ENCODE measurements at places on chromosomes 2 and 18. TPM values are rescaled to one million over a fixed set of nuclear protein-coding genes. Genes with fewer than 3 reads are reported as not detected.
A peak's percentile ranks its signal among the peaks of the same experiment; 100 is the strongest.

GRCh38 chr2:239893236-239893515, 132.0 kb downstream of the NDUFA10 start:
- H3K4me1 ChIP-seq: no peaks in the 10 kb centered on the region
- peak; percentile 20 for DNase-seq
- no peak overlapping the region for H3K27ac ChIP-seq
- no peak overlapping the region for H3K4me3 ChIP-seq
- no peaks in the 10 kb centered on the region for H3K27me3 ChIP-seq

GRCh38 chr2:8472545-8473323, 209.1 kb upstream of the ID2 start:
- H3K27me3 ChIP-seq: no peaks in the 10 kb centered on the region
- no peaks in the 10 kb centered on the region for H3K4me1 ChIP-seq
- no peak for DNase-seq
- H3K27ac ChIP-seq: no peak overlapping the region
- H3K4me3 ChIP-seq: no peak overlapping the region
- no peaks in the 10 kb centered on the region for H3K36me3 ChIP-seq

- H3K4me1 ChIP-seq: peaks cover 3% of the 10 kb centered on the region
- H3K27ac ChIP-seq: no peak overlapping the region
- H3K4me3 ChIP-seq: peak overlapping the region; percentile 85
- H3K36me3 ChIP-seq: peaks cover 27% of the 10 kb centered on the region
These were observed 558 bp upstream of the NEMP2 start for GRCh38 chr2:190535121-190535439.

Gene CNNM4
- 8.5 TPM for total RNA-seq
